ENCODE measurements at places on chromosomes 1 and 21.

- no peak for DNase-seq
Observed at GRCh38 chr1:2251363-2251762, 23.2 kb downstream of the SKI start.

- DNase-seq, result no peak
Observed at GRCh38 chr1:60615666-60616065, 466.7 kb upstream of the NFIA start.

GRCh38 chr21:31997191-31997590 lies 124.4 kb downstream of the HUNK start:
- DNase-seq, result no peak

- DNase-seq, result no peak
Observed at GRCh38 chr1:96508233-96508632, 213.4 kb upstream of the PTBP2 start.

GRCh38 chr1:229869240-229869639 lies 197.8 kb upstream of the GALNT2 start:
- DNase-seq, result no peak

DNA sequence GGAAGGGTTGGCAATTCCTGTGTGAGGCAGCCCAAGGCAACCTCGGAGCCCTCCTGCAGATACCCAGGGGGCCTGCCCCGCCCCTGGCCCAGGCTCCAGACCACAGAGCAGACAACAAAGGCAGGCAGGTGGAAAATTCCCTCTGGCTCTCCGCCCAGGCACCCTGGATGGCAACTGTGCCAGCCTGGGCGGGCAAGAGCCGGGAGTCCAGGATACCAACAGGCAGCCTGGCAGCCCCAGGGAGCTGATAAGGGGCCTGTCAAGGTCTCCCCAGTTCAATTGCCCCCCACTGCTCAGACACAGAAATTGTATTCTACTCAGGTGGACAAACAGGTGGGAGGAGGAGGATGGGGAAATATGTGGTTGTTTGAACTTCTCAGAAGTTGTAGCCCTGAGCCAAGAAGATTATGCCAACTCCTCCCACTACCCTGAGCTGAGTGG lies 15.4 kb upstream of the GPR37L1 start:
- peak; percentile 97 for DNase-seq

DNA sequence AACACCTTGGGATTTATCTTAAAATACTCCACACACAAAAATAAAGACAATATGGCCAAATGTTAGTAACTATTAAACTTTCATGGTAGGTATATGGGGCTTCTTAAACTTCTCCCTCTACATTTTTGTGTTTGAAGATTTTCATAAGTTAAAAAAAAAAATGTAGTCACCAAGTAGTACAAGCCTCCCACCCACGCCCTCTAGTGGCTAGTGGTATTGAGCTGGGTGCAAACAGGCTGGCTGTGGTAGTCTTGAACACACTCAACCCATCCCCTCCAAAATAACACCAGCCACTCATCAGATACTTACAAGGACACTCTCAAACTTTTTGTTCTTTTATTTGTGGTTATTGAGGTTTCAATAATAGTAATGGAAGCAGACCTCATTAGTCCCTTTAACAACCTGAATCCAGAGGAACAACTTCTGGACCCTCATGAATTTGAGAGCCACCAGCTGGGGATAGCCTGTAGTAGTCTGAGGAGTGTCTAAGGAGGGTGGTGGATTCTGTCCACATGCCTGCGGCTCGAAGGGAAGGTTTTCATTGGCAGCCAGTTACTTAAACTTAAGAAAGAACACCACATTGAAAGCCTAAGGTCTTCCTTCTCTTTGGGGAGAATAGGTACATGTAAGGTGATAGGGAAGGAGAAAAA lies 15.6 kb downstream of the RD3 start:
- DNase-seq, result peak; percentile 51

DNA sequence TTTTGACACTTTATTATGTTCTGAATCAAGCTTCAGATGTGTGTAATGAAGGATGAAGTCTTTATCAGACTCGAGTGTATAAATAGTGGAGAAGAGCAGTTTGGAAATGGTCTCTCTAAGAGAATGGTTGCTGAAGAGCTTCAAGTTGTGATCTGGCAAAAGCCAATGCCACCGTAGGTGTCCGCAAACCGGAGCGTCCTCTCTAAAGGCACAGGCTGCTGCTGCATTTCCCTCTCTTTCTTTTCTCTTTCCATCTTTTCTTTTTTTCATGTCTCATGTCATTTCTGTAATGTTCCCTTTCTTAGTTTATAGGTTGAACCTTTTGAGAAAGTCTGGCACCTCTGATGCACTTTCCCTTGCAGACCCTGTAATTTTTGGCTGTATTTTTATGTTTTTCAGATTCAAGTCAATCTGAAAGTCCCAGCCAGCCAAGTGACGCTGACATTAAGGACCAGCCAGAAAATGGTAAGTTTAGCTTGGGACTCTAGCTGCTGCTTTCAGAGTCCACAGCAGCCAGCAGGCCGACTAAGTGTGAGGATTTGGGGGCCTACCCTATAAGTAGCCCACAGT lies 194.8 kb downstream of the NFIA start:
- DNase-seq, result no peak

DNA sequence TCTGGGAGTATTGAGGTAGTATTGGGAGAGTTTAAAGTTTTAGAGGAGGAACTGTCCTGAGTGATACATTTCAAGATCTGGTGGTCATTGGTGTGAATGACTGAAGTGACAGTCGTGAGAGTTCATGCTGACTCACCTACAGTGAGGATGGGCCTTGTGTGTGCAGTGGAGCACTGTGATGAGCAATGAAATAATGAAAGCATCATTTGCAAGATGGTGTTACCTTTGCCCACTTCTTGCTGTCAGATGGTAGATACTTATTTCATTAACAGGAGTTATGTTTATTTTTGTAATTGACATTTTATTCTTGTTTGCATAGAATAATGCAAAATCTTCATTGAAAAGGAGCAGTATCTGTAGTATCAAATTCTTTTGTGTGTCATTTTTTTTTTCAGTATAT lies 29.0 kb downstream of the POU2F1 start:
- no peak for DNase-seq

- peak; percentile 3 for DNase-seq
Observed at GRCh38 chr1:229470406-229471043, 36.6 kb upstream of the ACTA1 start.

GRCh38 chr1:182635871-182636270 lies 31.7 kb upstream of the RGS16 start:
- no peak for DNase-seq

DNA sequence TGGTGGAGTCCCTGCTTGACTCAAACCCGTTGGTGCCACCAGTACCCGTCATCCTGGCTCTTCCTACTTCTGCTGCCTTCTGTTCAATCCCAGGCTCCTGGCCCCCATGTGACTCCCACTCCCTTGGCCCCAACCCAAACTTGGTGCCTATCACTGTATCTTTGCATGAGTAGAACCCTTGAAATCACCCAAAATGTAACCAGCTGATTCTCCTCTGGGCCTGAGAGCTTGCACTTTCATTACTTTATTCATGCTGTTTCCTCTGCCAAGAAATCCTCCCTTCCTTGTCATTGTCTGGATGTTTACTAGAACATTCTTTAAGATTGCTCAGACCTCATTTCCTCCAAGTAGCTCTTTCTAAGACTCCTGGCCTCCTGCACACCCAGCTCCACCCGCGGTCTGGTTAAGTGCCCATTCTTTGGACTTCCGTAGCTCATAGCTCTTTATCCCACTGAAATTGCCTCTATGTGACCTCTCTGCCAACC lies 15.7 kb downstream of the PTAFR start:
- DNase-seq, result no peak

DNA sequence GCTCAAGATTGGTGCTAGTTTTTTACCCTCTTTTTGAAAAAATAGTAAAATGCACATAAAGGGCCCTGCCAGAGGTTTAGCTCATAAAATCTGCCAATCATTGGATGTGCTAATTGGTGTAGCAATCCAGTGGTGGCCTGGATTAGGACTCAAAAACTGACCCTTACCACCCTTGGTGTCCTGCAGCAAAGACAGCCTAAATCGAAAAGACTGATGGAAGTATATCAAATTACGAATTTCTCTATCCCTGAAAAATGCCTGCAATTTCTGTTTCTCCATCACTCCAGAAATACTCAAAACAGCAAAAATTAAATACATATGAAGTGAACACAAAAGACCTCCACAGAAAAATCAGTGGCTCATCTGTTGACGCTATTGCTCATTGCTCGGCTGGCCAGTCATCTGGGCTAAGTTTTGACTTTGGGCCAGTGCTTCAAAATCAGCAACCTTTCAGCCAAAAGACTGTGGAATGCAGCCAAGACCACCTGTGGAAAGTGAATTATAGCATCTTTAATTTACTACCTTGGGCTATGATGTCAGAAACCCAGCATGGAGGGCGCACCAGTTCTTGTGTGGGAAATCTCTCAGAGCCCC lies 30.0 kb downstream of the WLS start:
- peak; percentile 8 for DNase-seq

- DNase-seq, result no peak
Observed at GRCh38 chr1:84571150-84571535, 3.1 kb downstream of the CTBS start.

GRCh38 chr1:202005958-202006357 lies 4.4 kb upstream of the ELF3 start:
- DNase-seq, result peak; percentile 2

GRCh38 chr1:36386265-36387140 lies 779 bp upstream of the STK40 start:
- DNase-seq, result peak; percentile 61

DNA sequence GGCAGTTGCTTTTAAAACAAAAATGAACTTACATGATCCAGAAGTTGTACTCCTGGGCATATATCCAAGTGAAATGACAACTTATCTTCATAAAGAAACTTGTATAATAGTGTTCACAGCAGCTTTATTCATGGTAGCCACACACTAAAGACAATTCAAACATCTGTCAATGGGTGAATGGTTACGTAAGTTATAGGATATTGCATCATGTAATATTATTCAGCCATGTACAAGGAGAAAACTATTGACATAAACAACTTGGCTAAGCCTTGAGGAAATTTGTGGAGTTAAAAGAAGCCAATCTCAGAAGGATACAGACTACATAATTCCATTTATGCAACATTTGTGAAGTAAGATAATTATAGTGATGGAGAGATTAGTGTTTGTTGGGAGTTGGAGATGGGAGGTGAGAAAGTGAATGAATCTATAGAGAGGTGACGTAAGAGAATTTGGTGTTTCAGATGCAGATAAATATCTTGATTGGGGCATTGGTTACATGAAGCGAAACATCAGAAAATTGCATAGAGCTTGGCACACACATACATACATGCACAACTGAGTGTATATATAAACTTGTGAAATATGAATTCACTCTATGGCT lies 49.9 kb upstream of the GRIK1 start:
- no peak for DNase-seq

DNA sequence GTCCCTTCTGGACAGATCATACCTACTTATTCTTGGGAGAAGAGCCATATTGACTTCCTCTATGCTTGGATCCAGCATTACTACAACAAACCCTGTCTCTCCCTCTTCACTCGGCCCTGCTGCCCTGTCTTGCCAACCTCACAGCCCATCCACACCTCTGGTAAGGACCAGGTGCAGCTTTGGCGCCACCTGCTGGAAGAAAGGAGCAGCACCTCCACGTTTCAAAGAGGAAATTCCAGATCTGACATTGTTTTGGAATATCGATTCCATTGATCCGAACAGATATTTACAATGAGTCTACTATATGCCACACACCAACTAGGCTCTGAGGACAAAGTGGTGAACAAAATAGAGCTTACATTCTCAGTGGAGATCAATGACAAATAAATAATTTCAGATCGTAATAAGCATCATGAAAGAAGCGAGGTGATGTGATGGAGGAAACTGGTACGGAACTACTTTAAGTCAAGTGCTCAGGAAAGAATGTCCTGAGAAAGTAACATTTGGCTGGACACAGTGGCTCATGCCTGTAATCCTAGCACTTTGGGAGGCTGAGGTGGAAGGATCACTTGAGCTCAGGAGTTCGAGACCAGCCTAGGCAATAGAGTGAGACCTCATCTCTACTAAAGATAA lies 18.7 kb downstream of the MFSD2A start:
- peak; percentile 100 for DNase-seq

DNA sequence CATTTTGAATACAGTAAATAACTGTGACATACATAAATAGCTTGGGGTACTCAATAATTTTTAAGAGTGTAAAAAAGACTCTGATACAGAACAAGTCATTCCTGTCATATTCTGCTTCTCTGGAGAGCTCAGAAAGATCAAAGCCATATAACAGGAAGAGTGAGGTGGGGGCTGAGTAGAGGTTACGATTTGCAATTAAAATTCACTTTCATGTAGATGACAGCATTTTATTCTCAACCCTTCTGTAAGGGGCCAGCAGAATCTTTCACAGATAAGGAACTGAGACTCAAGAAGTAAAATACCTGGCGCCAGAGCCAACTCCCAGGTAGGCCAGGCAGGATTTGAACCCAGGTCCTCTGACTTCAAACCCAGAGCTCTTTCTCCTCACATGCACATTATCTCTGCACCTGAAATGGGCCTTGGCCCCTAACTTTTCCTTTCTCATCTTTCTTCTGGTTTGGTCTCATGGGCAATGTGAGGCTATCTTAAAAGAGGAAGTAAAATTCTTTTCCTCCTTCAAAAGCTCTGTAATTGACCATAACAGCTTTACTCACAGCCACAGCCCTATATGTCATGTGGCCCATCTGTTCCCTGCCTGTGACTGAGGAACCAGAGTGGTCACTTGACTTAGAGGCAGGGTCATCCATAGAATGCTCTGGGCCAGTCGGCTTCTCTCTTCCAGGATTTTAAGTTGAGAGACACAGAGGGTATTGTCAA lies 80.9 kb upstream of the SYT6 start:
- DNase-seq, result no peak

DNA sequence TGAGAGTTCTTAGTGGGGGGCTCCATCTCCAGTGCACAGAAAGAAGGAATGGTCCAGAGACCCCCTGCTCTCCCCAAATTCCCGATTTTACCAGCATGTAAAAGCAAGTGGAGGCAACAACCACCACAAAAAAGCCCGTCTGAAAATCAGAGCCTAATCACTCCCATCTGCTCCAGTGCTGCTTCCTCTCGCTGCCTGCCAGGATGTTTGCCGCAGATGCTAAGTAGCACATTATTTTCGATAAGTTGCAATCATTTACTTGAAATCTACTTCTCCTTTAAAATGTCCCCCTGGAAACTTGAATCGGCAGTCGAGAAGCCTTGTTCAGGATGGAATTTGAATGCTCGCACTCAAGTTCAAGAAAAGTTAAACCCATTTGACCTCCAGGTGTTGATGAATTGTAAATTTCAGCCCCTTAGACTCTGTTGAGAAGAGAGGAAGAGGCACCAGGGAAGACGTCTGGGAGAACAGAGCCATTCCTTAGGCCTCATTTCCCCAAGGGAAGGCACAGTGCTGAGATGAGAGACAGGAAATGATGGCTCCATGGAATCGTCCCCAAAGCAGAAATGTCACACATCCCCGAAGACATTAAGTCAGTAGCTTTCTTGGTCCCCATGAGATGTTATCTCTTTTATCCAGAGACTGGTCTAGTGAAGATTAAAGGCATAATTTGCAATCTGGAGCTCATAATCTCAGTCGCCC lies 221.3 kb downstream of the PBX1 start:
- no peak for DNase-seq
